Femur (tissue), 1 donor: ENCODE measurements at places on chromosomes 4 and X.

GRCh38 chr4:147836807-147837206, 104.9 kb downstream of the ARHGAP10 start:
- DNase-seq, result no peak

- DNase-seq, result no peak
Observed at GRCh38 chrX:48022100-48022499, 15.3 kb downstream of the SPACA5 start.

- no peak for DNase-seq
Observed at GRCh38 chrX:120358737-120359456, 3.0 kb upstream of the ATP1B4 start.

DNA sequence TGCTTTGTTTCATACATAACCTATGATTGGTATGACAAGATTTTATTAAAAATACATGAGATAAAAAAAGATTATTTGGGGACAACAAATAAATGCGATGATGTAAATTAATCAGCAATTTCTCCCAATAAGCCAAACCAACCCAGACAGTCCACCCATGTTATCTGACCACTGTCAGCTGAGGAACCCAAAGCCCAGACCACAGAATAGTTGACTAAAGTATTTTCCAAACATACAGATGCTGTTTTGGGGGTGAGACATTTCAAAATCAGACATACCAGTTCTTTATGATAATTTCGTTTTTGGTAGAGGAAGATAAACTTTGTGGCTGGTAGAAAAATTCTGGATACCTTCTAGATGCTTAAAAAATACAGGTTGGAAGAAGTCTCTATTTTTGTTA, 650.8 kb upstream of the FAM241A start:
- DNase-seq, result no peak

DNA sequence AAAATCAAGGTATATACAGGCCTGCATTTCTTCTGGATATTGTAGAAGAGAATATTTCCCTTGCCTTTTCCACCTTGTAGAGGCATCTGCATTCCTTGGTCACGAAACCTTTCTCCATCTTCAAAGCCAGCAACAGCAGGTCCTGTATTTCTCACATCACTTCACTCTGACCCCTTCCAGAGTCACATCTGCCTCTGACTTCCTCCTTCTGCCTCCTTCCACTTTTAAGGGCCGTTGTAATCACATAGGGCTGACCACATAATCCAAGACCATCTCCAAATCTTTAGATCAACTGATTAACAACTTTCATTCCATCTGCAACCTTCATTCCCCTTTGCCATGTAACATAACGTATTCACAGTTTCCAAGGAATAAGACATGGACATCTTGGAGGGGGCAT, 38.3 kb upstream of the NDP start:
- no peak for DNase-seq

DNA sequence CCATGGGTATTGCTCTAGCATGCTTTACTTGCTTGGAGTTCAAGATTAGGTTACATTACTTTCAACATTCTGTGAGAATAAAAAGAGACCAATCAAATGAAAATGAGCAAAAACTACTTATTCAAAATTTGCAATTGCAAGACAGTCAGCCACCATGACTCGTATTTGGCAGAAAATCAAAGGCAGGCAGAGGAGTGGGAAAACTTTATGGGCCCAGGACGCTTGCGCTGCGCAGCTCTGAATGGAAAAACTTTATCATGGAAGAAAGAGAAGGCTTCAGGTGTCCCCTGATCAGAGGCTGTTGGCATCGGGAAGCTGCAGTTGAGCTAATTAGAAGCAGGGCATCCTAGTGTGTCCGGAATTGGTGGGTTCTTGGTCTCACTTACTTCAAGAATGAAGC, 250.6 kb downstream of the USP46 start:
- no peak for DNase-seq

DNA sequence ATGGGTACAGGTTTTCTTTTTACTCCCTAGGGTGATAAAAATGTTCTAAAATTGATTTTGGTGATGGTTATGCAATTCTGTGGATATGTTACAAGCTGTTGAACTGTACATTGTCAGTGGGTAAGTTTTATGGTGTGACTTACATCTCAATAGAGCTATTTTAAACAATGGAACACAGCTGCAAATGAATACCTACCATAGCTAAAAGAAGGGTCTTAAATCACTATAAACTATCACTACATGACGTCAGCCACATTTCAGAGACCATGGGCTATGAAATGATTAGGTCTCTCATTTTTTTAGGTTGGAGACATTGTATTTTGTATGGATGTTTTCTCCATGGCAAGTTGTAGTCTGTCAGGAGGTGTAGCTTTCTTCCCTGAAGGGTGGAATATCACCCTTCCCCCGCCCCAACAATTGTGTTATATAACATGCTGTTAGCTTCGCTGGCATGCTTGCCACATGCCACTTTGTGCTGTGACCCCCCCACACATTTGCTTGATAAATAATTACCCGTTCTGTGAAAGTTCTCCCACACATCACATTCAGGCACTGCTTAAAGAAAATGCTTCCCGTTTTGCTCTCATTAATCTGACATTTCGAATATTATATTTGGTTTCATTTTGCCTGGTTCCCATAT, 159.7 kb downstream of the ARHGAP10 start:
- DNase-seq, result no peak

DNA sequence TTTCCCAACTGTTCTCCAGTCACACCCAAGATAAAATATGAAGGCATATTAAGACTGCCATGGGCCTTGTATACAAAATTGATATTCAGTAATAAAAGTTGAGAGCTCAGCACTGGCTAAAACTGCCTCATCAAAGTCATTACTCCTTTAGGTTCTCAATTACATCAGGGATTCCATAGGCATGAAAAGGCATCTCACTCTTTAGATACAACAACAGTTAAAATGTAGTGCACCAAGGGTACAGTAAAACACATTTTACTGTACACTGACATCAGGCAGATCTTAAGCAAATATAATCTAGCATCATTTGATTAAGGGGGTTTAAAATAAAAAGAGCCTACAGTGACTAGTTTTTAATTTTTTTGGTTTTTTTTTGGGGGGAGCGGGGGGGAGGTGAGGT, 107.7 kb downstream of the PPP3CA start:
- DNase-seq, result no peak

DNA sequence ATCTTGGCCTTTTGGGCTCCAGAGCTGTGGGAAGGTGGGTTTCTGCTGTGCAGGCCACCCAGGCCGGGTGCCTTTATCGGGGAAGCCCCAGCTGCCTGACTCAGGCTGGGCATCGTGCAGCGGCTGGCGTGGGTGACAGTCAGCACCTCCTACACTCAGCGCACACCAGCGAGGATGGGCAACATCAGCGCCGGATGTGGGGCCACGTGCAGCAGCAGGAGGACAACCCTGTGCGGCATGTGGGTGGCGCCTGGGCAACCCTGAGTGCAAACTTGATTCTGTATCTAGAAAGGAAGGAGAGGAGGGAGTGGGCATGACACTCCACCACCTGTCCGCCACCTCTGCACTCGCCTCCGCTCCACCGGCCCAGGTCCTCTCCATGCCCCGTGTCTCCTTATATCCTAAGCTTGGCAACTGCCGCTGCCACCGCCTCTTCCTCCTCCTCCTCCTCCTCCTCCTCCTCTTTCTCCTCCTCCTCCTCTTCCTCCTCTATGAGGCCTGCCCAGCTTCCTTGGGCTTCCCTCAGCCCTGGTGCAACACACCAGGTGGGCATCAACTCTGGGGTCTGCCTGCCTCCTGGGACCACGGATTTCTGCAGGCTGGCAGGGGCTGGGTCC, 107.4 kb upstream of the AFAP1 start:
- DNase-seq, result no peak

DNA sequence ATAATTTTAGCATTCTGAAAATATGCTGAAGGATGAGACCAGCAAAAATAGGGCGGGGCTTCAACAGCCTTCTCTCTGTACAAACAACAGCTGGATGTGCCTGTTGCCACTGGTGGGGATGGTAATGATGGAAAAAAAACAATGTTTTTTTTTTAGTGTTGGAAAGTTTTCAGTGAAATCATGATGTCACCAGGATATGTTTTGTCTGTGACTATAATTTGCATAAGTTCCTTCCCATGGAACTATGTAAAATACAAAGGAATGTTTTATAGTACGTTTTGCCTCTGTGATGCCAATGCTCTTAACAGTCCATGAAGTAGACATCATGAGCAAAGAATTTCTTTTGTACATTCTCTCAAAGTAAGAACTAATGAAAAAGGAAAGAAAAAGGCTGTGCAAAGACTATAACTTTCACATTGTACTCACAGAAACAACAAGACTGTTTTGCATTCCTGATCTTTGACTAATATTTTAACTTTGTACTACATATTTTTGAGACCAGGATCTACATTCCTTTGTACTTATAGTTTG, 589.7 kb downstream of the SPRY1 start:
- DNase-seq, result peak; percentile 62

GRCh38 chr4:163666332-163666873, 171.9 kb downstream of the TMA16 start:
- no peak for DNase-seq

- no peak for DNase-seq
Observed at GRCh38 chr4:83263106-83263505, 21.5 kb downstream of the COQ2 start.

- DNase-seq, result no peak
Observed at GRCh38 chr4:155853189-155853588, 12.9 kb downstream of the ASIC5 start.

DNA sequence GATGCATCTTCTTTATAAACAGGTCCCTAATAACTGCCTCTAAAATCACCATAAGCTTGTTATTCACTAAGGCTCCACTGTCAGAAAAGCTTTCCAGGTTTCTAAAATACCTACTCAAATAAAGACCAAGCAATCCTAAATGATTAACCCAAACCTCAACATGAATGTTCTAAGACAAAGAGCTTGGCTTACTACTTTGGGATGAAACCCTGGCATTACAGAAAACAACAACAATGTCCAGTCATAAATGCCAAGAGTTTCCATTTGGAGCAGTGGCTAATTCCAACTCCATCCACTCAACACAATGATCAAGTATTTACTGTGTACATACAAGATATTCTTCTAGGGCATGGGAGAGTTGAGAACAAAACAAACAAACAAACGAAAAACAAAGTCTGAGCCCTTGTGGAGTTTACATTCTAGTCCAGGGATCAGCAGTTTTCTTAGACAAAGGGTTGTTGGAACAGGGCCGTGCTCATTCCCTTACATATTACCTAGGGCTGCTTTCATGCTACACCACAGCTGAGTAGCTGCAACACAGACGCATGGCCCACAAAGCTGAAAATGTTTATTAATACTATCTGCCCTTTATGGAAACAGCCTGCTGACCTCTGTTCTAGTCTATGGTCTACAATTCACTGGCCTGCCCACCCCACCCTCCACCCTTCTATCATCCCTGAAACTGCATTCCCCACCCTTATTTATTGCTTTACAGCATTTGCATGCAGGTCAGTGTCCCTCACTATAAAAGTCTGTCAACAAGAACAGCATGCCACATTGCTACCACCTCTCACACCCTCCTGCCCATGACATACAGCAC, 23.7 kb downstream of the ABCG2 start:
- no peak for DNase-seq
